ENCODE measurements at places on chromosomes 5 and 9.
A peak's percentile ranks its signal among the peaks of the same experiment; 100 is the strongest.

GRCh38 chr5:150067405-150067960 lies 18.9 kb downstream of the CSF1R start:
- H3K27me3 ChIP-seq = no peaks in the 10 kb centered on the region
- no peak overlapping the region for H3K27ac ChIP-seq
- no peak overlapping the region for H3K4me3 ChIP-seq
- no peak for DNase-seq

DNA sequence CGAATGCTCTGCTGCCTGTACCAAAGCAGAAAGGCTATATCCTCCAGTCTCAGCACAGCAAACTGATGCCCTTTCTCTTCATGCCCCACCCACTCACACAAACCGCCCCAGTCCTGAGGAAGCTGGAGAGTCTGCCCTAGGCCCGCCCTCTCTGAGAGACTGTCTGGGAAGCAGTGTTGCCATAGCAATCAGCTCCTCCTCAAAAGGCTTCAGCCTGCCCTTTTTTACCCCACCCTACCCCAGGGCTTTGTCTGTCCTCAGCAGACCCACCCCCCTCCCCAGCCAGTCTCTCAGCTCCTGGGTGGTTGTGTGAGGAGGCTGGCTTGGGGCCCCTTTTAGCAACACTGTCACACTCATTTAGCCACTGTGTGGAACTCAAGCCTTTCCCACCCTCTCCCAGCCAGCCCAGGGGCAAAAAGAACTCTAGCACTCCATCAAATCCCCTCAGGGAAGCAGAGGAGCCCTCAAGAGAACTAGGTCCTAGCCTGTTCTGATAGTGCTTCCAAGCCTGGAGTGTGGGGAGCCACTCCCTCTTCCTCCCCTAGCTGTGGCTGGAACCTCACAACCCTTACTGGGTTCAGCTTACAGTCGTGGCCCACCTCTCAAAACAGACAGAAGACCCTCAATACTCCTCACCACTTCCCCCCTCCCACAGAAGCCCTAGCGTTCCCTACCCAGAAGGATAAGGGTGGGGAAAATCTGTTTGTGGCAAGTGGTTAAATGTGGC lies 1.4 kb downstream of the ATOSB start:
- DNase-seq = no peak
- no peaks in the 10 kb centered on the region for H3K36me3 ChIP-seq
- peak overlapping the region; percentile 81 for H3K4me3 ChIP-seq
- peaks cover 72% of the 10 kb centered on the region for H3K4me1 ChIP-seq
- peak overlapping the region; percentile 94 for H3K27ac ChIP-seq
- H3K27me3 ChIP-seq = no peaks in the 10 kb centered on the region

DNA sequence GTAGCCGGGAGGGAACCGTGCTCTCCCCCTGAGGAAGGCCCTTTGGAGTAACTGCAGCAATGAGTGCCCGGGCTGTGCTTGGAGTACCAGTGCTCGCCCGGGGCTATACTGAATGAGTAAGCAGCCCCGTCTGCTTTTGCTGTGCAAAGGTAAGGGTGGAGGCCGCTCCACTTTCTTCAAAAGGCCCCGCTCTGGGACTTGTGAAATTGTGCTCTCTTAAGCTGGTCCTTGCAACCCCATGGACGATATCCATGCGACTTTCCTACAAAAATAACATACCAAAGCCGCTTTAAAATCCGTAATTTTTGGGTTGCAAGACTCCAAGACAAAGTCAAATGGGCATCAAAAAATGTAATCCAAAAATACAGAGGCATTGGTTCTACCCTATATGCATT lies 578 bp upstream of the TNFAIP8 start:
- H3K36me3 ChIP-seq = no peaks in the 10 kb centered on the region
- peak; percentile 68 for DNase-seq
- no peaks in the 10 kb centered on the region for H3K27me3 ChIP-seq
- peak overlapping the region; percentile 69 for H3K27ac ChIP-seq
- peak overlapping the region; percentile 70 for H3K4me3 ChIP-seq

DNA sequence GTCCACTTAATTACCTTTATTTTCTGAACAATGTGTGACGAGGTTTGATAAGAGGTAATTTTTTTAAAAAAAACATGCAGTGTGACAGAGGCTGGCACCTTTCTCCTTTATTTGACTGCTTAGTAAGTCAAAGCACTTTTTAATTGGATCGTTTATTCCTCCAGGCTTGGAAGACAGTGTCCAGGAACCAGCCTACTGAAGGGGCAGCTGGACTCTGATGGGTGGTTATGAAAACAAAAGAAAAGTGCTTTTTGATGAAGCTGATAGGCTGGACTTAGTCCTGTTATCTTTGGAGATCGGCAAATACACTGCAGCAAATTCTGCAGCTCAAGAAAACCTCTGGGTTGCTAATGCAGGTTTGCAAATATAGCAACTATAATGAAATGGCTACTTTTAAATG lies 141.7 kb downstream of the DCP2 start:
- no peaks in the 10 kb centered on the region for H3K36me3 ChIP-seq
- peaks cover 9% of the 10 kb centered on the region for H3K4me1 ChIP-seq
- no peaks in the 10 kb centered on the region for H3K27me3 ChIP-seq
- H3K4me3 ChIP-seq = no peak overlapping the region
- H3K27ac ChIP-seq = no peak overlapping the region

DNA sequence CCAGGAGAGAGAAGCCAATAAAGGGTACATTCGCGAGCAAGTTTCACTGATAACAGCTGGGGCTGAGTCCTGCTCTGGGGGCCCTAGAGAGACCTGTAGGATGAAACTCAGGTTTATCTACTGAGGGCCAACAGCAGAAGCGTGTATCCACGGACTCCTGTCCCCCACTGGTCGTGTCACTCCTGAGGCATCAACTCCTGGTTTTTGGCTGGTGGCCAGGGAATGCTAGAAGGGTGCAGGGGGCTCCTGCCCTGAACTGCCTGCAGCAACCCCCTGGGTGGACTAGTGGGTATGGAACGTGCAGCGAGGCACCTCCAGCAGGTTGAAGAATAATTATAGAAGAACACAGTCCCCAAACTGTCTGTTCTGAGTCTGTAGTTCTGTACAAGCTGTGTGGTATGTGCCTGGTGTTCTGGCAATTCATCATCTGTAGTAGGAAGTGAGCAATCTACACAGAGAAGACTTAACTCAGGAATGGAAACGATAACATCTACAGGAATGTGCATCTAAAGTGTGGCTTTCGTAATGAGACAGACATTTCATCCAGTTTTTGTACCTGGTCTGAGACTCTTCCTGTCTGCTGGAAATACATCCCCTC lies 64.5 kb upstream of the GNA14 start:
- H3K27ac ChIP-seq = no peak overlapping the region
- peaks cover 9% of the 10 kb centered on the region for H3K4me1 ChIP-seq
- H3K36me3 ChIP-seq = no peaks in the 10 kb centered on the region
- DNase-seq = no peak
- H3K4me3 ChIP-seq = no peak overlapping the region

DNA sequence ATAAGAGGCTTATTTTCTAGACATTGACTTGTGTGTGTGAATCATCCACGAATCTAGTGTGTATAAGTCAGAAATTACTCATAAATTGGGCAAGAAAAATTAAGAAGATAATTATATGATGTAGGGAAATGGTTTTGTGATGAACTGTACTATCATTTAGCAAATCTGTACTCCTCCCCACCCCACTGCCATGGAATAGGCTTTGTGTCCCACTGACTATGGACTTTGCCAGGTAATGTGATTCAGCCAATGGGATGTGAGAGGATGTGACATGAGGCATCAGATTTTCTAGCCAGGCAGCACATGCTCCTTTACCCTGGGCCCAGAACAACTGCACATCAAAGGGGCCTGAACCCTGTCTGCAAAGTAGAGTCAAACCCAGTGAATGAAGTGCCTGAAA lies 406.6 kb downstream of the CTNND2 start:
- no peak for DNase-seq
- no peak overlapping the region for H3K27ac ChIP-seq
- no peak overlapping the region for H3K4me3 ChIP-seq
- no peaks in the 10 kb centered on the region for H3K27me3 ChIP-seq
- H3K4me1 ChIP-seq = no peaks in the 10 kb centered on the region
- H3K36me3 ChIP-seq = no peaks in the 10 kb centered on the region

- no peaks in the 10 kb centered on the region for H3K36me3 ChIP-seq
- no peaks in the 10 kb centered on the region for H3K4me1 ChIP-seq
- peak; percentile 87 for DNase-seq
- H3K27ac ChIP-seq = no peak overlapping the region
- no peaks in the 10 kb centered on the region for H3K27me3 ChIP-seq
Measured at GRCh38 chr9:114779352-114779845, 26.4 kb downstream of the TNFSF15 start.

All from upper lobe of left lung (tissue), 6 donors.